ENCODE measurements at places on chromosomes 2 and 18. TPM values are rescaled to one million over a fixed set of nuclear protein-coding genes. Genes with fewer than 3 reads are reported as not detected.

IL1RL1 gene
- total RNA-seq, result 12.5 TPM

RAB10 gene
- 115 TPM for total RNA-seq

PRSS56 gene
- total RNA-seq, result not detected

SPC25 gene
- not detected for total RNA-seq

M1AP gene
- not detected for total RNA-seq

KCTD1 gene
- 12.2 TPM for total RNA-seq

SERPINB4 gene
- not detected for total RNA-seq

PLGLB2 gene
- total RNA-seq, result 1.8 TPM

DSG3 gene
- total RNA-seq, result not detected

INHBB gene
- 7.9 TPM for total RNA-seq

DSC2 gene
- total RNA-seq, result 8.9 TPM

CLEC4F gene
- 3.3 TPM for total RNA-seq

TRIM54 gene
- 0.26 TPM for total RNA-seq

CXCR1 gene
- total RNA-seq, result not detected

REG3A gene
- 351 TPM for total RNA-seq

FOXI3 gene
- total RNA-seq, result not detected

DARS1 gene
- total RNA-seq, result 29.3 TPM

PKDCC gene
- total RNA-seq, result 25.7 TPM
